Stimulated activated CD4-positive, alpha-beta T cell treated with anti-CD3 and anti-CD28 coated beads, Interleukin-1b, Interleukin-23, amount 100 ng/mL, for 1 hour (primary cell): ENCODE measurements at places on chromosomes 13 and 19.
A peak's percentile ranks its signal among the peaks of the same experiment; 100 is the strongest.

GRCh38 chr13:40581277-40581579, 85.2 kb downstream of the FOXO1 start:
- no peak for DNase-seq

- no peak for DNase-seq
These were observed 91.5 kb upstream of the MCF2L start for GRCh38 chr13:112877539-112877938.

DNA sequence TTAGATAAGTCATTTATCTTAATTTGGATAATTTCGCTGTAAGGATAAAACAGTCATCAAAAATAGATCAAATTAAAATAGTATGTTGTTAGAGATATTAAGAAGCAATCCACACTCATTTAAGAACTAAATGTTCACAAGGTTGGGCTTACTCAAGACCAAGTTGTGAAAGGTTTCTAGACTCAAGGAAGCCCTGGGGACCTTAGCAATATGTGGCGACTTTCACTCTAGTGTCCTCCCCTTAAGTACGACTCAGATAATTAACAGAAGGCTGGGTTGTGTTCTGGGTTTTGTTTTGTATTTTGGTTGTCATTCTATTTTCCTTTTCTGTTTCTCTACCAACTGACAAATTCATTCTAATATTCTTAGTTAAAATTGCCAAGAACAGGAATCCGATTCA, 1008.0 kb downstream of the PCDH9 start:
- no peak for DNase-seq

GRCh38 chr13:59343993-59344822, 819.5 kb downstream of the DIAPH3 start:
- no peak for DNase-seq

DNA sequence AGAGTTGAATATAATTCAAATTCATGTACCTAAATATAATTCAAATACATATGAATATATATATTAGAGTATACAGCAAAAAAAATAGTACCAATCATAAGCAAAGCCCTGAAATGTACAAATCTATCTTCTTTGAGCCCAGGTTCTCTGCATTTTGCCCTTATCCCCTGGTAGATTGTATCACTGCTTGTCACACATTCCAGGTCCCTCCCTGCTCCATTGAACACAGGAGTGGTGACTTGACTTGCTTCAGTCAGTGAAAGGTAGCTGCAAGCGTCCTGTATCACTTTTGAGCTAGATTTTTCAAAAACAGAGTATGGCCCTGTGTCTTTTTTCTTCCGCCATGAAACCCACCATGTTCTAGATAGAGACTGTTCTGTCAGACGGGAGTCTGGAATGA, 369.4 kb downstream of the LIG4 start:
- no peak for DNase-seq

- no peak for DNase-seq
These were observed 624.0 kb upstream of the GPC6 start for GRCh38 chr13:92602560-92602959.

GRCh38 chr19:41998246-41999020, 4.4 kb upstream of the ATP1A3 start:
- DNase-seq: no peak

GRCh38 chr13:89136678-89137077, 1465.5 kb downstream of the SLITRK5 start:
- no peak for DNase-seq

- DNase-seq: peak; percentile 75
These were observed 12.4 kb downstream of the TMEM143 start for GRCh38 chr19:48351341-48351752.

DNA sequence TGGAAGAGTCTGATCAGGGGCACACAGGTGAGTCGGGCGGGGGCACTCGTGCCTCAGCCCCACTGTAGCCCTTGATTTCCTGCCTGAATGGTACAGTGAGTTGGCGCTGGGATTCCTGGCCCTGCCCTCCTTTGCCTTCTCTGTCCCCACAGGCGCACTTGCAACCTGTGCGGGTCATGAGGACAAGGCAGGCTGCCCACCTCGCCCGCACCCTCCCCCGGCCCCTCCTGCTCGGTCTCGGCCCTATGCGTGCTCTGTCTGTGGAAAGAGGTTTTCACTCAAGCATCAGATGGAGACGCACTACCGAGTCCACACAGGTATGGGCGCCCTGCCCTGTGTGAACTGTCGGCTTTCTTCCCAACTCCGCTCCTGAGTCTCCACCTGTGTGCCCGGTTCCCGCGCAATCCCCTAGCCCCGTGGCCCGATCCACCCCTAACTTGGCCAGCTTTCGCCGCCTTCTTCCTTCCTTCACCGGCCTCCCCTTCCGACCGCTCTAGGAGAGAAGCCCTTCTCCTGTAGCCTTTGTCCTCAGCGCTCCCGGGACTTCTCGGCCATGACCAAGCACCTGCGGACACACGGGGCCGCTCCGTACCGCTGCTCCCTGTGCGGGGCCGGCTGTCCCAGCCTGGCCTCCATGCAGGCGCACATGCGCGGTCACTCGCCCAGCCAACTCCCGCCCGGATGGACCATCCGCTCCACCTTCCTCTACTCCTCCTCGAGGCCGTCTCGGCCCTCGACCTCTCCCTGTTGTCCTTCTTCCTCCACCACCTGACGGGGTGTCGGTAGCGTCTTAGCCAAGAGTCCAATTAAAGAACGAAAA, 1.6 kb upstream of the KMT2B start:
- DNase-seq: no peak

DNA sequence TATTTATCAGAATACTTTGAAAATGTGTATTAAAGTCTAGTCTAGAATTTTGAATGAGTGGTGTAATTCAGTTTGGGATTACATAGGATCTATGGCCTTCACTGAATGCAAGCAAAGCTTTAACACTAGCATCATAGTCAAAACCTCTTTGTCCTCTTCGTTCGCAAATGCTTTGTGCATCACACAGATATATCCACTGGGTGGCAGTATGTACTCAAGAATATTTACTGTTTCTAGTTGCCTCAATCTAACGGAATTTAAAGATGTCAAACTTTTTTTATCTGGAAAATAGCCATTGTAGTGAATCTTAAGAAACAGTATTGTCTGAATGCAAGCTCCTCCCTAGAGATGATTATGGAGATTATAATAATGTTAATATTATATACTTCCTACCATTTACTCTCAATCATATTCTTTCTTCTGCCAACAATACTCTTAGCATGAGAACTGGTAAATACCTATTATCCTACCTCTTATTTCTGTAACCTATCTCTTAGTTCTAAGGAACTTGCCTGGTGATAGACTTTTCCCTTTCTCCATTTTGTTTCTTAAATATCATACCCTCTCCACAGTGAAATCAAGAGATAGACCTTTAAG, 25.8 kb downstream of the LACC1 start:
- DNase-seq: no peak

DNA sequence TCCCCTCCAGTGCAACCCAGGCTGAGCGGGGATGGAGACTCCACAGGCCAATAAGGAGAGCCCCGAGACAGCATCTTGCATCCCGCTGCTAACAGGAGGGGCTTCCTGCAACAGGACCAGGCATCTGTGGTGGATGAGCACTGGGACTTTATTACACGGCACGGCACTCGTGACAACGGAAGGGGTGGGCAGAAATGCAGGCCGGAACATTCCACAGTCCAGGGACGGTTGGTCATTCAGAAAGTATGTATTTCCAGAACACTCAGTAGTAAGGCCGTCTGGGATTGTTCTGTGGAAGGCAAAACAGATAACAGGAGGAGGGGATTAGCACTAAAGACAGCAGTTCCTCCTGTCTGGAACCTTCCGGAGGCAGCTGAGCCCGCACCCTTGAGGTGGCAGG, 3.3 kb upstream of the TM6SF2 start:
- no peak for DNase-seq

DNA sequence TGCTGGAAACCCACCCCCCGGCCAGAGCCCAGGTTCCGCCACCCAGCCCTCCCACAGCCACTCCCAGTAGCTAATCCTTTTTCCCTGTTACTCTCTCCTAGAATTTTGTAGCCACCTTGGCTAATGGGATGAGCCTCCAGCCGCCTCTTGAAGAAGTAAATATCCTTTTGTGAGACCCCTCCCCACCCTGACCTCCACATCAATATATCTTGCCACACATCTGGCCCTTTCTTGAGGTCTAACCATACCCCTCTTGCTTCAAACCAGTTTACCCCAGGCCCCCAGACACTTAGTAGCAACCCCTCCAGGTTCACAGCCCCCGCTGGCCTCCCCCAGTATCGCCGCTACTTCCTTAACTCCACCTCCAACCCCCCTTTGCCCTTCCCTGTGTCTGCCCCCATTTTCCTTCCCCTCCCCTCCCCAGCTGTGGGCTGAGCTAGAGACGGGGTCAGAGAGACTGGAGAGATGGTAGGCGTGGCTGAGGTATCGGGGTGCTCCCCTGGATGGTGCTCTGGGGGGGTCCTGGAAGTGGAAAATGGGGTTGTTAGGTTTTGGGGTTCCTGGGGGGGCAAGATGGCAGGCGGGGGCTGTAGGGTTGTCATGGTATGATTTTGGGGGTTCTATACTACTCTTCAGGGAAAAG, 2.8 kb downstream of the PRMT1 start:
- no peak for DNase-seq

DNA sequence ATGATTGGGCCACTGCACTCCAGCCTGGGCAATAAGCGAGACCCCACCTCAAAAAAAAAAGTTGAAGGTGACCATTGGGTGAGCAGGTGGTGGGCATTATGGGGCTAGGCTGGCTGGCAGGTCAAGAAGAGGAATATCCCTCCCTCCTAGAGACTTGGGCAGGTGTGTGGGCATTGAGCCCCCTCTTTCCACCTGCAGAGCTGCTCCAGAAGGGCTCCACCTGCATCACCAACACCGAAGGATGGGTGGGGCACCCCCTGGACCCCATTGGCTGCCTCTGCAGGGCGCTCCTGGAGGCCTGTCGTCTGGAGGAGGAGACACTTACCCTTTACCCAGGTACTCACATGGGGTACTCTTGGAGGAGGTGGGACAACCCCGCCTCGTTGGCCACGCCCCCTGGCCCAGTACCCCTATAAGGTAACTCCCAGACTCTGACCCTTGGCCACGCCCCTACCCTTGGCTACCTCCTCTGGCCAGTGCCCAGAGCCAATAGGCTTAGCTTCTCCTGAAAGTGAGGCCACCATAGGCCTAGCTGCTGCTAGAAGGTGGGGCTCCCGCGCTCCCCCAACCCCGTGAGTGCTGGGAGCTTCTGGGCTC, 21.9 kb downstream of the ZSWIM4 start:
- no peak for DNase-seq

GRCh38 chr19:13834244-13835069, 39.2 kb downstream of the ZSWIM4 start:
- no peak for DNase-seq

- peak; percentile 74 for DNase-seq
These were observed at the start of the genes ARMC6 and SUGP2 for GRCh38 chr19:19033426-19034203. ARMC6 (plus strand) TSS chr19:19033603; CDS start chr19:19034210, 607 bp downstream. SUGP2 (minus strand) TSS chr19:19033517; CDS start chr19:19031071, 2,446 bp downstream.

DNA sequence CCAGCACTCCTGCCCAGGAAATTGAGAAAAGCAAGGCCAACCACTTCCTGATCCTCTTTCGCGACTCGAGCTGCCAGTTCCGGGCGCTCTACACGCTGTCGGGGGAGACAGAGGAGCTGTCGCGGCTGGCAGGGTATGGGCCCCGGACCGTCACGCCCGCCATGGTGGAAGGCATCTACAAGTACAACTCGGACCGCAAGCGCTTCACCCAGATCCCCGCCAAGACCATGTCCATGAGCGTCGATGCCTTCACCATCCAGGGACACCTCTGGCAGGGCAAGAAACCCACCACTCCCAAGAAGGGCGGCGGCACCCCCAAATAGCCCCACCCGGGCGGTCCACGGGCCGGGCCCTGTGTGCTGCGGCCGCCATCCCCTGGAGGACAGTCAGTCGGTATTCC, 11.6 kb downstream of the XAB2 start:
- DNase-seq: no peak

DNA sequence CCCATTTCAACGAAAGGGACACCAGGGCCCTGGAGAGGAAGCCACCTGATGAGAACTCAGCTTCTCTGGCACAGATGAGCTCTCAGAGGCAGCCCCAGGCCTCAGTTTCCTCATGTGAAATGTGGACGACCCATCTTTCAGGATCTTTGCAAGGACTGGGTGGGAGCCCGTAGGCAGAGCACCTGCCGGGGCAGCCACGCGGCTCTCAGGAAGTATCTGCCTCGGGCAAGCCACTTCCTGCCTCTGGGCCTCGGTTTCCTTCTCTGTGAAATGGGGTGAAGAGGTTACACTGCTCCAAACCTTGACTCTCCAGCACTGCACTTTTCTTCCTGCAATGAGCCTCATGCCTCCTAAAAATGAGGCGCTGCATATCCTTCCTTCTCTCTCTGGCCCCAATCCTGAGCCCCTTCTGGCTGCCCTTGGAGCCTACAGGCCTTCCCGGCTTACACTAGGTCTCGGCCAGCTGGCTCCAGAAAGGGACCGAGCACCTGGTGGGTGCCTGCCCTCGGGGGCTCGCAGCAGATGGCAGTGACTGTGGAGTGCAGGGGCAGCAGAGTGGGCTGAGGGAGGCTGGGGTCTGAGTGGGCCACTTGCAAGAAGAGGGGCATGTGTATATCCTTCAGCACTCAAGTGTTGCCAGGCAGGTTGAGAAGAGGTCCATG, 3.5 kb downstream of the SSBP4 start:
- no peak for DNase-seq

- DNase-seq: no peak
These were observed 71.6 kb downstream of the TM9SF2 start for GRCh38 chr13:99572921-99573320.

DNA sequence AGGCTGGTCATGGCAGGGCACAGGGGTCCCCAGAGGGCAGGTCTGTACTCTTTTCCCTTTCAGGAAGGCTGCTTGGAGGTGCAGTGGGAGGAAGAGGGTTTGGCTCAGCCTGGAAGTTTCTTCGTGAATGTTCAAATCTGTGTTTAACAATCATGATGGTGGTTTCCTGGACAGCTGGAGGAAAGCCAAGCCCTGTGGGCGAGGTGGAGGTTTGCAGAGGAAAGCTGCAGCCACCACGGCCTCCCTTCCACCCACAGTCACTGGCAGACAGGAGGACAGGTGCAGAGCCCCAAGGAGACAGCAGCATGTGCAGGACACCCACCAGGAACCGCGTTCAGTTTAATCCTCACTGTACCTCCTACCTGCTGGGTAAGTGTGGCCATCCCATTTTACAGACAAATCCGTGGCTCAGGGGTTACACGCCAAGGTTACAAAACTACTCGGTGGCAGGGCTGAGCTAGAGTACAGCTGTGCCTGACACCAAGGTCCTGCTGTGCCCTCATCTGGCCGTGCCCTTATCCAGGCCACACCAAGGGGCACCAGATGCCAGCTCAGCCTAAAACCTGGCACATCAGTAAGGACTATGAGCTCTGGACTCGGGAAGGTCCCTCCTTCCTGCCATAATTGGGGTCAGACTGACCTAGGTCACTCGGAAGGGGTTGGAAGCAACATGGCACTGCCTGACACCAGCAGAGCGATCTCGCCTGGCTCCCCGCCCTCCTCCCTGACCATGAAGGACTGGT, 34.1 kb downstream of the SUGP2 start:
- no peak for DNase-seq
